ENCODE measurements at places on chromosomes 5 and 9. TPM values are rescaled to one million over a fixed set of nuclear protein-coding genes. Genes with fewer than 3 reads are reported as not detected.

GRCh38 chr5:41896230-41896629, 7.9 kb upstream of the RIMOC1 start:
- DNase-seq, result no peak

- DNase-seq, result no peak
Measured at GRCh38 chr5:103003872-103004271, 116.1 kb downstream of the GIN1 start.

DNA sequence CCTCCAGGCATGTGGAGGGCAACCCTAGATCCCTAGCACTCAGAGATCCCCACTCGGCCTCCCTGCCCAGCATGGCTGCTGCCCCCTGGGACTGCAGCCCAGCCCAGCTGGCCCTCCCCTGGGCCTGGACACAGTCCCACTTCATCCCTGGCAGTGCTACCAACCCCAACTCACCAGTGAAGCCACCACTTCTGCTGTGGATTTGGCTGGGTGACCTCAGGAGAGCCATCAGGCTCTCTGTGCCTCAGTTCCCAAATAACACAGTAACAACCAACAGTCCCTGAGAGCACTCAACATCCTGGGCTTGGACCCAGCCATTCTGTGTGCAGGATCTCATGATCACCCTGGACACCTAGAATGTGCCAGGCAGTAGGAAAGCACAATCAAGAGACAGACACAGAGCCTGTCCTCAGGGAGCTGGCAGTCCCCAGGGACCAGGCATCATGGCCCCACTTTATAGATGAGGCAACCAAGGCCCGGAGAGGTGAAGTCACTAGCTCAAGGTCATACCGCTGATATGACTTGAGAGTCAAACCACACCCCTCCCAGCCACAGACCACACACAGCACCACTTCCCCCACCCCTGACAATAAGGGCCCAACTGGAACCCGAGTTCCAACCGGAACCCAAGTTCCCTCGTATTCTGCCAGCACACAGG, 4.7 kb upstream of the PSMB7 start:
- no peak for DNase-seq

DNA sequence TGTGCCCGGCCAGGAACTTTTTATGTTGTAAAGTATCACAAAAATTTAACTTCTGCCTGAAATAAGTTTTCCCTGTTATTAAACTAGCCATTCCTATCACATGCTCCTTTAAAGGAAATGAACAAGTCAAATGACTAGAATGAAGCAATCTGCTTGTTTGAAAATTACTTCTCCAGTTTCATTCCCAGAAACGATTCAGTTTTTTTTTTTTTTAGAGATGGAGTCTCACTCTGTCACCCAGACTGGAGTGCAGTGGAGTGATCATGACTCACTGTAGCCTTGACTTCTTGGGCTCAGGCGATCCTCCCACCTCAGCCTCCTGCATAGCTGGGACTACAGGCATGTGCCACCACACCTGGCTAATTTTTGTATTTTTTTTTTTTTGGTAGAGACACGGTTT, 13.3 kb upstream of the GNG10 start:
- peak; percentile 47 for DNase-seq

GRCh38 chr9:131946180-131946579, 133.5 kb downstream of the MED27 start:
- DNase-seq, result no peak

- no peak for DNase-seq
Measured at GRCh38 chr5:108917596-108917995, 169.9 kb downstream of the FER start.

DNA sequence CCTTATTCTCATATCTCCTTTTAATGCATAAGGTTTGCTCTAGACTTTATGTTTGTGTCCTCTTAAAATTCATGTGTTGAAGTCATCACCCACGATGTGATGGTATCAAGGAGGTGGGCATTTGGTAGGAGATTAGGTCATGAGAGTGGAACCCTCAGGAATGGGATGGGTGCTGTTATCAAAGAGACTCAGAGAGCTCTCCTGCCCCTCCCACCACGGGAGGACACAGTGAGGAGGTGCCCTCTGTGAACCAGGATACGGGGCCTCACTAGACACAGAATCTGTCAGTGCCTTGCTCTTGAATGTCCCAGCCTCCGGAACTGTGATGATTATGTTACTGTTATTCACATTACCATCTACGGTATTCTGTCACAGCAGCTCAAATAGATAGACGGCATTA, 359.0 kb downstream of the IRX1 start:
- DNase-seq, result no peak

- no peak for DNase-seq
Measured at GRCh38 chr5:1724822-1725602, 74.6 kb downstream of the MRPL36 start.

GRCh38 chr5:148957591-148958202, 105.2 kb downstream of the SH3TC2 start:
- DNase-seq, result peak; percentile 59

GRCh38 chr5:14531668-14532067, 49.9 kb upstream of the OTULINL start:
- no peak for DNase-seq

GRCh38 chr9:83062651-83063527, at the start of gene RASEF:
Gene RASEF, minus strand, starts transcription at chr9:83063142. Its CDS starts 275 bp downstream, at chr9:83062867.
- DNase-seq, result no peak

The IL33 gene
- total RNA-seq, result not detected

The MPDZ gene
- total RNA-seq, result 28.4 TPM
